Esophagus muscularis mucosa (tissue), 4 donors: ENCODE measurements at places on chromosomes 1 and 21.

GRCh38 chr1:21468599-21468998 lies 28.7 kb downstream of the NBPF3 start:
- peak; percentile 80 for DNase-seq

GRCh38 chr1:223207293-223208066 lies 64.4 kb upstream of the TLR5 start:
- DNase-seq, result no peak

GRCh38 chr1:225691861-225692516 lies 39.1 kb upstream of the ENAH start:
- no peak for DNase-seq

DNA sequence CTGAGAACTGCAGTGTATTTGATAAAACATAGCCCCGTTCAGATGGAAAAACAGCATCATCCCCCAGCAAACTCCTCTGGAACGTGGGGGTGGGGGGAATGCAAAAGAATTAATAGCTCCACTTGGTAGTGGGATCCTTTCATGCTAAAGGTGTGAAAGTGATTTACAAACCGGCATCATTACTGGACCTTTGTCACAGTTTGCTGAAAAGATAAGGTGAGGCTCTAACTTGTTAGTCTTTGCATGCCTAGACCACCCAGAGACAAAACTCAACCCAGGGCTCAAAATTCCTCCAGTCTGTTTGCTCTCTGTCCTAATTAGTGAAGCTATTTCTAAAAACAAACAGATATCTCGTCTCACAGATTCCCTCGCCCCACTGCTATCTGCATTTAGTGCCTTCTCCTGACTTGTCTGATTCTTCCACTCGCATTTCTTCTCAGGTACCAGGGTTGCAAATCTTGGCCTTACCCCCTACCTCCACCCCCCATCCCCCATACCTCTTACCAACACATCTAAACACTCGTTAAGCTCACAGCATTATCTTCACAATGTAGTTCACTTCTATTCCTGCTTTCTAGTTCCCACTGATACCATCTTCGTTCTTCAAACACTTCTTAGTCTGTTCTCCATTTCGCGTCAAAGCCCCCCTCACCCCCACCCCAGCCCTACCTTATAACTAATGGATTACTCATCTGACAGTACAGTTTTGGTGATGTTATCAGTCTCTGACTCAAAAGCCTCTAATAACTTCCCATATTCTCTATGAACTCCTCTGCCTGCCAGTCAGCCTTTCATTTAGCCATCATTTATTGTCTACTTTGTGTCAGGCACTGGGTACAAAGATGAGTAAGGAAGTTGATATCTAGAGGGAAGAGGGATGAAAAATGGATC lies 11.8 kb downstream of the IER5 start:
- DNase-seq, result no peak

DNA sequence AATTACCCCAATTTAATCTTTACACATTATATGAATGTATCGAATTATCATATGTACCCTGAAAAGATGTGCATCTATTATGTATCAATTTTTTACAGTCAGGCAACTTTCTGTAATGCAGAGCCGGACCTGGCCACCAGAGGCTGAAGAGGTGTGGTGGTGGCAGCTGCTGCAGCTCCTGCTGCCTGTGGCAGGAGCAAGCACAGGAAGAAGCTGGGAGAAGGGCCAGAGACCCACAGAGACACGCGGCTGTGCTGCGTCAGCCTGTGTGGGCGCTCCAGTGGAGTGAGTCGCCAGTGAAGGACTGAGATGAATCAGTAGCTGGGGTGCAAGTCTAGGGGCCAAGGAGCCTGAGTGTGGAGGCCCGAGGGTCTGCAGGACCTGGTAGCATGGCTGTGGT lies 74.3 kb upstream of the COG2 start:
- no peak for DNase-seq

GRCh38 chr1:228781161-228781808 lies 46.0 kb downstream of the RHOU start:
- DNase-seq, result no peak

DNA sequence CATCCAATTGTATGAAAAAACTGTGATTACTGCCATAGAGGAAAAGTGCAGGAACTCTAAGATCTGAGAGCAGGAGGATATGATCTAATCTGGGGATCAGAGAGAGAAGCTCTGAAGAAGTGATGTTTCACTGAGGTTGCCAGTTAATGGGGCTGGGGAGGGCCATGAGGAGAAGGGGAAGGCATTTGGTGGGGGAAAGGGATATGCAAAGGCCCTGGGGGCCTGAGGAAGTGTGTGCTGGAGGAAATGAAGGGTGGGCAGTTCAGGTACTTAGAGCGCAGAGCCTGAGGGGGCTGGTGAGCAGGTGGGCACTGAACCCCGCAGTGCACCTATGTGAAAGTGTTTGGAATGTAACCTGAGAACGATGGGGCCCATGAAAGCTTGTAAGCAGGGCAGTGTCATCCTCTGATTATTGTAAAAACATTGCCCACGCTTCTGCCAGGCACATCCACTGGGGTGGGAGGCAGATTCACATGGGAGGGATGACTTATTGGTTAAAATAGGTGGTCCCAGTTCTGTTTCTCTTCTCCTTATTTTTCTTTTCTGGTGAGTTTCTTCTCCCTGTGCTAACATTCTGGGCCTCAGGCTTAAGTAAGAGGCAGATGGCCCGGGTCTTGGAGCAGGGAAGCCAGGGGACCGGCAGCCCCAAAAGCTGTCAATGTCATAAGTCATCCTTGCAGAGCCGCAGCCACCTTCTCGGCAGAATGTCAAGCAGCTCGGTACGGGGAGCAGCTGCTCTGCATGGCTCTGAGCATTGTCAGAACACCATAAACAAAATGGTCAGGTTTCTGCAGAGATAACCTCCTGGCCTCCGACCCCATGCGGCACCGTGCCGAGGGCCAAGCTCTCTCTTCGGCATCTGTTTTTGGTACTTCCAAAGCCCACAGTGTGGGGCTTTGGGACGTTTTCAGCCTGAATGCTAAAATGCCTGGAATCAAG lies 492.0 kb upstream of the VAMP3 start:
- peak; percentile 91 for DNase-seq

- DNase-seq, result no peak
These were observed 27.5 kb downstream of the HUNK start for GRCh38 chr21:31900121-31900895.

GRCh38 chr1:37288900-37289299 lies 185.5 kb upstream of the ZC3H12A start:
- DNase-seq, result no peak

- no peak for DNase-seq
These were observed 30.4 kb downstream of the CTH start for GRCh38 chr1:70441392-70442035.

- DNase-seq, result no peak
These were observed 409.2 kb upstream of the PLXNA2 start for GRCh38 chr1:208653426-208653825.

- peak; percentile 87 for DNase-seq
These were observed at the start of gene CD244 for GRCh38 chr1:160862203-160863060. CD244 (minus strand) TSS chr1:160862887; CDS start chr1:160862677, 210 bp downstream.

GRCh38 chr1:98468111-98468717 lies 193.3 kb upstream of the SNX7 start:
- no peak for DNase-seq

DNA sequence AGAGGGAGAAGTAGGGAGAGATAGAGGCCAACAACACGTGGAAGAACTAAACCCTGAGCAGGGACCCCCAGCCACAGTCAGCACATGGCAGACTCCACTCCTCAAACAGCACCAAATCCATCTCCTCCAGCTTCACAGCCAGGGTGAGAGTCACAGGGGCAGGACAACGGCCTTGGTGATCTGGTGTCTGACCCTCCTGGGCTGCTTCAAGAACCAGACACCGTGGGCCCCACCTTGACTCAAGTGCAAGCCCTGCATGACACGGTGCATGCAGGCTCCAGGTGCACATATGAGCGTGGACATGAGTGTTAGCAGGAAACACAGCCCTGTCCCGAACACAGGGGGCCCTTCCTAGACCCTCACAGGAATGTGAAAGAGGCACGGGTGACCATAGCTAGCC lies 21.9 kb downstream of the S100A7 start:
- DNase-seq, result no peak

GRCh38 chr1:89705901-89706699 lies 73.2 kb downstream of the LRRC8C start:
- DNase-seq, result no peak

DNA sequence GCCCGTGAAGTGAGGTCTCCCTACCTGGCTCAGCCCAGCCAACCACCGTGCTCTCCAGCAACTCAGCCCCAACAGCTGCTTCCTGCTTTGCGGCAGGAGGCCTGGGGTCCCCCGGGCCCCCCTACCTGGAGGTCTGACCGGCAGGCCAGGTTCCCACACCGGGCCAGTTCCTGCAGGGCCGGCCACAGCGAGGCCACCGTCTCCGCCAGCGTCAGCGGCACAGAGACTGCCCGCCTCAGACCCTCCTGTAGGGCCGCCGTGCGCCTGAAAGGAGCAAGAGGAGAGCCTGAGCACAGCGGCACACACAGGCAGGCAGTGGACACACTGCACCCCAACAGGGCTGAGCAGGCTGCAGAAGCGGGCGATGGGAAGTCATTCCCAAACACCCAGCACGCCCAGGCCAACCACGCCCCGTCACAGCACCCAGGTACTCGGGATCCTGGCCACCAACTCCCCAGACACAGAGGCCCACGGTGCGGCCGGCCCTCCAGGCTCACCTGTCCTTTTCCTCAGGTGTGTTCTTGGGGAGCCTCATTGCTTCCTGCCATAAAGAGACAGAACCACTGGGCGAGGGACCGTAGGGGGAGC lies 16.9 kb downstream of the FTCD start:
- DNase-seq, result no peak

DNA sequence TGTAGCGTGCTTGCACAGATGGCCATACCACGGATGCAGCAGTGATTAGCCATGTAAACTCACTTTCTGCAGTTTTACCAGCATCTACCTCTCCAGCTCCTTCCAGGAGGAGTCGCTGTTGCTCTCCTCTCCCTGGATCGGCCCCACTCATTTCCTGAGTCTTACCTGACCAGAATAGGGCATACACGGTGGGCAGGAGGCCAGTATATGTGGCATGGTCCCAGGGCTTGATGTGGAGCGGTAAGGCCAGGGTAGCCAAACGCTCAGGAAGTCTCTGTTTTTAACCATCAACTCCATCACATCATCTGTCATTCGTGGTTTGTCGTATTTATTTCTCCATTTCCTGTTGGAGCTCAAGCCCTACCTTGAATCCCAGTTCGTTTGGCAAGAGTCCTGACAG lies 163.4 kb upstream of the USP24 start:
- peak; percentile 86 for DNase-seq

GRCh38 chr1:24284156-24284471 lies 35.0 kb upstream of the GRHL3 start:
- DNase-seq, result no peak

GRCh38 chr1:5744911-5745799 lies 247.1 kb downstream of the NPHP4 start:
- DNase-seq, result no peak

GRCh38 chr21:36698385-36698980 lies 432 bp upstream of the SIM2 start:
- DNase-seq, result no peak

- DNase-seq, result no peak
These were observed 81.3 kb upstream of the PPIH start for GRCh38 chr1:42576935-42577334.

DNA sequence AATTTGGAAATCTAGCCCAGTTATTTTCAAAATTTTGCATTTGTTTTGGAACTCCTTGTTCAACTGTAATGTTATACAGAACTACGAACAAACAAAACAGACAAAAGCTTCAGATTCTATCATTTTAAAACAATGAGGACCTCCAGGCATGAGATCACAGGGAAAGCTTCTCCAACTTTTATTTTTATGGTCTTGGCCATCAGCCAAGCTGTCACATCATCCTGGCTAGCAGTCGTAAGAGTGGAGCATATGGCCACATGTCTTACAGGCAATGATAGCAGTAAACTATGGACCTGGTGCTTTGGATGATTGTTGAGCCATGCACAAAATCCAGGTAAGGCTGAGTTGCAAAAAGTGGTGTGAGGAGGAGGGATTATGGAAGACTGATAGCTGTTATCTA lies 299.6 kb downstream of the LMX1A start:
- DNase-seq, result no peak

GRCh38 chr1:96234299-96234698 lies 487.3 kb upstream of the PTBP2 start:
- DNase-seq, result no peak

DNA sequence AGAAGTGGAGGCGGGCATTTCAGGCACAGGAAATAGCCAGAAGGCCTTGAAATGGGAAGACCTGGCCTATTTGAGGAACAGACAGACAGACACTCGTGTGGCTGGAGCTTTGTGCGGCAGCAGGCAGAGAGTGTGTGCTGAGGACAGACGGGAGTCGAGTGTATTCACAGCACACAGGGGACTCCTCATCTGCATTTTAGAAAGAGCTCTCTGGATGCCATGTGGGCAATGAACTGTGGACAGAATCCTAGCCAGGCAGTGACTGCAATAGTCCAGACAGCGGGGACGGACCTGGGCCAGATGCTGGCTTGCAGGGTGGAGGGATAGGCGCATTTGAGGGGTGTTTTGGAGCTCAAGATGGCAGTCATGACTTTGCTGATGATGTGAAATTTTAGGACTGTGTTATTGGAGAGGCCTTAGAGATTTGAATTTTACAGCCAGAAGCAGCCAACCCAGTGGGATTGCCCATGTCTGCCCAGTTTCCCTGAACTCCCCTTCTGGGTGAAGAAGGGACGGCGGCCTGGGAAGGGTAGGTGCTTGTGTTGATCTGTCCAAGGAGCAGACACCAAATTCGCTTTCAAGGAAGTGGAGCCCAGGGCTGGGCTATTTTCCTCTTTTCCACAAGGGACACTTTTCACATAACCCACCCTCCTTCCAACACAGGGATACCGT lies 43.7 kb downstream of the CHAF1B start:
- DNase-seq, result no peak

- DNase-seq, result no peak
These were observed 70.0 kb upstream of the KIAA0040 start for GRCh38 chr1:175262621-175263020.

DNA sequence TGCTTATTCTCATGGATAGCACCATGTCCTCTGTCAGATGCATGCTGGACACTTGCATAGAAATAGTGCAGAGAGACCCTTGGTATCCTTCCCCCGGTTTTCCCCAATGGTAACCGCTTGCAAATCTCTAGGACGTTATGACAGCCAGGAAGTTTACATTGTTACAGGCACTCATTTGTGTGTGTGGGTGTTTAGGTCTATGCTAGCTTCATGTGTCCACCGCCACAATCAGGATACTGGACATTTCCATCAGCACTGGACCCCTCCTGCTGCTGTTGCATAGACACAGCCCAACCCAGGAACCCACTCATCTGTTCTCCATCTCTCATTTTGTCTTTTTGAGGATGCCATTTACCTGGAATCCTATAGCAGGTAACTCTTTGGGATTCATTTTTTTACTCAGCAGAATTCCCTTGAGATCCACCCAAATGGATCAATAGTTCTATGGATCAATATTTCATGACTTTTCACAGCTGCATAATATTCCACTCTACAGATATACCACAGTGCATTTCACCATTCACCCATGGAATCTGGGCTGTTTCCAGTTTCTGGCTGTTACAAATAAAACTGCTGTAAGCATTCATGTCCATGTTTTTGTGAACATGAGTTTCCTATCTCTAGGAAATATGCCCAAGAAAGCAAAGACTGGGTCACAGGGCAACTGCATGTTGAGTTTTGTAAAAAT lies 6.6 kb upstream of the WNT9A start:
- no peak for DNase-seq
